ENCODE measurements at places on chromosomes 5 and 9.

- peak; percentile 73 for DNase-seq
These were observed 34.5 kb upstream of the CDKN2AIPNL start for GRCh38 chr5:134445856-134446818.

DNA sequence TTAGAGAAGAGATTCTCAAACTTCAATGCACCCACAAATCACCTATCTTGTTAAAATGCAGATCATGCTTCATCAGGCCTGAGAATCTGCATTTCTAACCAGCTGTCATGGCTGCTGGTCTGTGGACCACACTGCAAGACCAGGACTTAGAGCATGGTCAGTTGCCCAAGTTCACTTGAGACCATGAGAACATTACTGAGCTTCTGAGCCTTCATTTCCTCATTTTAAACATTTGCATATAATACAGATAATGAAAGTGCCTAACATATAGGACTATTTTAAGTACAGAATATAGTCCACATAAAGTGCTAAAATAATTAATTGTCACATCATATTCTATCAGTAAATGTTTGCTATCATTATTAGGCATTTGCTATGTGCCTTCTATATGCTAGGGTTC is 260.8 kb upstream of the TNC start:
- no peak for DNase-seq

GRCh38 chr5:42454216-42454995 is 31.2 kb downstream of the GHR start:
- DNase-seq, result no peak

- no peak for DNase-seq
These were observed 279.7 kb upstream of the MSX2 start for GRCh38 chr5:174444479-174445188.

DNA sequence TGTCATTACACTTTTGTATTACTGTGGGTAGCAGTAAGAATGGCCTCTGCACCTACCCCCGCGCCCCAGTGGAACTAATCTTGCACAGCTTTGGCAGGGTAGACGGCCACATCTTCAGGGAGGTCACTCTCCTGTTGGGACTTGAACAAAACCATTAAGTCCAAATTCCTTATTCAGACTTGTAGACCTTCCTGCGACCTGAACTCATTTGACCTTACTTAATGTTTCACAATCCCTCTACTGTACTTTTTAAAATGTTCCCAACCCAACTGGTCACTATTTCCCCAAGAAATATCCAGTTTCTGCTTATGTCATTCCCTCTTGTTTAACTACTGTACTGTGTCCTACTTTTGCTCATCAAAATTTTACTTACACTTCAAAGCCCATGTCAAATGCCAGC is 5.3 kb upstream of the FAM120AOS start:
- DNase-seq, result no peak

- DNase-seq, result no peak
These were observed 74.7 kb downstream of the AOPEP start for GRCh38 chr9:94801234-94801633.

GRCh38 chr9:125183054-125183453 is 6.5 kb downstream of the PPP6C start:
- no peak for DNase-seq

GRCh38 chr9:98085944-98086343 is 29.4 kb downstream of the NANS start:
- DNase-seq, result no peak

DNA sequence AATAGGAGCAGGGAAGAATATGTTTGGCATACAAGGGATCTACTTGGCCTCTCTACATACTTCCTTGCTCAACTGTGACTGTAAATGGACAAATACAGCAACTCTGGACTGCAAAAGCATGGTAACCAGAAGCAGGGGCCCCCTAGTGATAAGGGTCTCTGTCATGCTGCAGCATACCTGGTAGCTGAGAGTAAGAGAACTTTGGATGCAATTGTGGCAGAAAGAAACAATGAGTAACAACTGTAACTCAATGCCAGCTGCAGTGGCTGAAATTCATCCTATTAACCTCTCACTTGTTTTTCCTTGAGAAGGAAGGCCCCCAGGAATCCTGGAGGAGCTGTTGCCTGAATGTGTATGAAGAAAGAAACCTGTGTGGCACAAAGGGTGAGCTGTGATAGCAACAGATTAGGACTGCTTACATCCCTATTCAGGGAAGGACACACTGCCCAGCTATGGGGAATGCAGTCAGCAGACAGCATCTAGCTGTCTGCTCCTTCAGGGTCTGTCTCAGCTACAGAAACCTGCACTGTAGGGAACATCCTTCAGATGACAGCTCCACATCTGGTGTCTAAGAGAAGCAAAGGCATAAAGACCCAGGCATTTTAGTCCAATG is 468.1 kb upstream of the ACTBL2 start:
- DNase-seq, result no peak

GRCh38 chr5:151014680-151015343 is 5.6 kb upstream of the GPX3 start:
- no peak for DNase-seq

DNA sequence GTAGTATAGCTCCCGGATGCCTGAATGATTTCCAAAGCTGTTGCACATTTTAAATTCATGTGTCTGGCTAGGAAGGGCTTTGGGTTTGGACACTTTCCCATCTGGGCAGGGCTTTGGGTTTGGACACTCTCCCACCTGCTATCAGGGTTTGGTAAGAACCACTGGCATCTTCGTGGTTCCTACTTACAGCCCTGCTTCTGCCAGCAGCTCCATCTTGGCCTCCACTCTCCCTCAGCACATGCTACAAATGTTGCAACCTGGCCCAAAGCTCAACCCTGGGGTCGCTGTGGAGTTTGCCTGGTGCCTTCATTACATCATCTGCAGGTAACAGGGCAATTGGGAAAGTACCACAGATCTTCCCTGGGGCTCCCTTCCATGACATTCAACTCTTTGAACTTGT is 3.5 kb downstream of the TMCO6 start:
- DNase-seq, result no peak

GRCh38 chr9:96858018-96858573 is 3.8 kb upstream of the ZNF782 start:
- DNase-seq, result no peak

- DNase-seq, result no peak
These were observed 4.8 kb downstream of the NR3C1 start for GRCh38 chr5:143398451-143399237.

DNA sequence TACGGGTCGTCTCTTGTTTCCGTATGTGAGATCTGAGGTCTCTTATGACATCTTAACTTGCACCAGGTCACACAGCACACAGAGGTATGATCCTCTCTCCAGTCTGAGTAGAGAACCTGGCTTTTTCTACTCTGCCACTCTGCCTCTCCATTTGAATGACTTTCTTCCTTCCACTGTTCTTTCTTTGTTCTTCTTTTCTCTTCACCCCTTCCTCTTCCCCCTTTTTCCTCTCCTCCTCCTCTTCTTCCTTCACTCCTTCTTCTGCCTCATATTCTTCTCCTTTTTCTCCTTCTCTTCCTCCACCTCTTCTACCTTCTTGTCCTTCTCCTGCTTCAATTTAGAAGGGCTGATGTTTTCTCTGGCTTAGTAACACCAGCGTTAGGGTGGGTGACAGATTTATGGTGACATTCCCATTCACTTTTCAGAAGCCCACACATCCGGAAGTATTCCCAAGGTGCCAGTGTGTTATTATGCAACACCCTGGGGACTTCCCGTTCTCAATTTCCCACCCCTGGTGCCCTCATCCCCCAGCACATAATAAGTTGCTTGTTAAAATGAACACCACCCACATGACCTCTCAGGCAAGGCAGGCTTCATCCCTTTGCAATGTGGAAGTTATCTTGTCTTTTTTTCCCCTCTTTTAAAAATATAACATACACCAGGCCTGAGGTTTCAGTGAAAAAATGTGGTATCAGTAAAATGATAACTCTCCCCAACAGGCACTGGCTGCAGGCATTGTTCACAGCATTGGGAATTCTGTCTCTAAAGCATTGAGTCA is 122.0 kb downstream of the PAPPA start:
- no peak for DNase-seq

DNA sequence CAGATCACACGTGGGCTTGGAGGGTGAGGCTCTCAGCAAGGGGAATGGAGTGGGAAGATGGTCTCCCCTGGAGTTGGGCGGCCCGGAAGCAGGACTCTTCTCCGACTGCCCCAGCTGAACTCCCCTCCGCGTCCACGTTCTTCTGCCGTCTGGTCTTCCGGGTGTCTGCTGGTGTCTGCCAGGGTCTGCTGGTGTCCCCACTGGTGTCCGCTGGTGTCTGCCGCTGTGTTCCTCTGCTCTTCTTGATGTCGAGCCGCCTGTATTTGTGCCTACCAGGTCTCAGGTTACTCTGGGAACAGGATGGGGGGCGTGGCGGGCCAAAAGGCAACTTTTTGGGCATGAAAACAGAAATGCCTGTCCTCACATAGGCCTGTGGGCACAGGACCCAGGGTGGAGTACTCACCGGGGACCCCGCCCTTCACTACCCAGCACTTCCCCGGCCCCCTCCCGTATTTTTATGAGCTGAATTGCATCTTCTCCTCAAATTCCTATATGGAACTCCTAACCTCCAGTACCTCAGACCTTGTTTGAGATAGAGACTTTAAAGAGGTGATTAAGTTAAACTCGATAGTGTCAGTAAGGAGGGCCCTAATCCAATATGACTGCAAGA is 675.4 kb downstream of the SEMA5A start:
- DNase-seq, result no peak

- DNase-seq, result peak; percentile 63
These were observed 478 bp downstream of the RAB14 start for GRCh38 chr9:121201045-121201737.

DNA sequence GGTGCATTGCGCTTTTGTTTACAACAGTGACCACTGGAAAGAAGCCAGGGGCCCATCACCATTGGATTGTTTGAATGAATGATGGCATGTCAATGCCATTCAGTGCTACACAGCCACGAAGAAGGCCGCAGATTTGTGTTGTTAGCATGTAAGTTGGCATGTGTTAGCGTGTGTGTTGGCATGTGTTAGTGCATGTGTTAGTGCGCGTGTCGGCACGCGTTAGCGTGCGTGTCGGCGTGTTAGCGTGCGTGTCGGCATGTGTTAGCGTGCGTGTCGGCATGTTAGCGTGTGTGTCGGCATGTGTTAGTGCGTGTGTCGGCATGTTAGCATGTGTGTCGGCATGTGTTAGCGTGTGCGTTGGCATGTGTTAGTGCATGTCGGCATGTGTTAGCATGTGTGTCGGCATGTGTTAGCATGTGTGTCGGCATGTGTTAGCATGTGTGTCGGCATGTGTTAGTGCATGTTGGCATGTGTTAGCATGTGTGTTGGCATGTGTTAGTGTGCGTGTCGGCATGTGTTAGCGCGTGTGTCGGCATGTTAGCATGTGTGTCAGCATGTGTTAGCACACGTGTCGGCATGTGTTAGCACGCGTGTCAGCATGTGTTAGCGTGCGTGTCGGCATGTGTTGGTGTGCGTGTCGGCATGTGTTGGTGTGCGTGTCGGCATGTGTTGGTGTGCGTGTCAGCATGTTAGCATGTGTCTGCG is 15.3 kb upstream of the ANKRD33B start:
- DNase-seq, result no peak

GRCh38 chr9:135267191-135267809 is 179.8 kb downstream of the OLFM1 start:
- DNase-seq, result no peak

GRCh38 chr9:6845880-6846279 is 88.1 kb downstream of the KDM4C start:
- DNase-seq, result no peak

DNA sequence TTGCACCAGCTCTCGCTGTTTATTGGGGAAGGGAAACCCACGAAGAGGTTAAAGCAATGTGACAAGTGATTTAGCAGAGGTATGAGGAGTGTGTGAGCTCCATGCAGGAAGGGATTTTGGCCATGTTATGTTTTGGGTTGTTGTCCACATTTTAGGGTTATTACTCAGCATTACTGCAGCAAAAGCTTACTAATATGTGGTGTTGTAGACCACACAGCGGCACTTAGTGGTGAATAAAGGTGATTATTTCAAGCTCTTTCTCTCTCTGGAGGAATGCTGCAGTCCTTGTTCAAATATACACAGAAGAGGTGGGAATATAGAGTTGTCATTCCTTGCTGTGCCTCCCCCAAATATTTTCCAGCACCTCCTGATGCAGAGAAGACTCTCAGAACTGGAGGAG is 29.7 kb upstream of the AKNA start:
- no peak for DNase-seq

DNA sequence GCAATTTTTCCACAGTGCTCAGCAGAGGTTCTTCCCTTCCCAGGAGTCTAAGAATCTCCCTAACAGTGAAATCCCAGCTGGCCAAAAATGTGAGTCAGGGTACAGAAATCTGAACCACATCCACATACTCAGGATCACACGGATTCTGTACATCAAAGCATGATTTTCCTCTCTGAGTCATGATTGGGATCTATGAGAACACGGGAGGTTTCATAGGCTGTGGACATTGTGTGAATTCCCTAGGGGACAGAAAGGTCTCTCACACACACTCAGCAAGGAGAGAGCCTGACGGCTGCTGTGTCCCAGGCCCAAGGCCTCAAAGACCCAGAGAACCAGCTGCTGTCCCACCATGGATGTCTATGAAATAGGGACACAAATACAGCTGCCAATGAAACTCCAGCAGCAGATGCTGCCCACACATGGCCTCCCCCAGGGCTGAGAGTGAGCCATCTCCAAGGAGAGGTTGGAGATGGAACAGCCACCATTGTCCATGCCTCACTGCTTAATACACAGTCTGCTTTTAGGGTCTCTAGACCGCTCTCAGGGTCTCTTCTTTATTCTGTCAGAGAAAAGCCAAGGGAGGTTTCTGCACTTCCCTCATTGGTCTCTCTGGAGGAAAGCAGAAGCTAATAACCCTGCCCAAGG is 102.7 kb downstream of the ADAMTS12 start:
- DNase-seq, result no peak

- DNase-seq, result peak; percentile 19
These were observed 624 bp upstream of the RETREG1 start for GRCh38 chr5:16617274-16617968.

- DNase-seq, result peak; percentile 91
These were observed 330.7 kb downstream of the PDE4D start for GRCh38 chr5:59562756-59563389.

GRCh38 chr5:160173-160510 is 31.2 kb upstream of the LRRC14B start:
- DNase-seq, result no peak

GRCh38 chr5:1474183-1474839 is 29.1 kb upstream of the SLC6A3 start:
- DNase-seq, result no peak

GRCh38 chr5:117160391-117160790 is 585.8 kb upstream of the SEMA6A start:
- DNase-seq, result no peak

DNA sequence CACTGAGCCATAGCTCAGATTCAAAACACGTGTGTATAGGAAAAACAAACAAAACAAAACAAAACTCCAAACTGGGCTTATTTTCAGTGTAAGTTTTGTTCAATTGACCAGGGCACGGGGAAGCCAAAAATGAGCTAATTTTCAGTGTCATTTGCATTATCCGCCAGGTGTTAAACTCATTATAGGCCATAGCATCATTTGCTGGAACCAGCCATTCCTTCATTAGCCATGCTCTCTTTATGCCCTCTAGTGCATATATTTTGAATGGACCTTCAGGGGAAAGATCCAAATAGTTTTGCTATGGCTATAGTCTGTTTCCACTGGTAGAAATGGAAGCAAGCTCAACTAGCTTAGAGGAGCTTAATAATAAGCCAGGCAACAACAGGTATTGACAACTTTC is 1205.2 kb upstream of the DMAC1 start:
- DNase-seq, result no peak

- no peak for DNase-seq
These were observed 8.2 kb downstream of the CD74 start for GRCh38 chr5:150404535-150404934.
